ENCODE measurements at places on chromosomes 2 and 18.

- no peak for DNase-seq
Measured at GRCh38 chr2:177188482-177189469, 23.8 kb upstream of the HNRNPA3 start.

GRCh38 chr2:207796585-207797350 is 27.1 kb upstream of the FZD5 start:
- DNase-seq, result no peak

DNA sequence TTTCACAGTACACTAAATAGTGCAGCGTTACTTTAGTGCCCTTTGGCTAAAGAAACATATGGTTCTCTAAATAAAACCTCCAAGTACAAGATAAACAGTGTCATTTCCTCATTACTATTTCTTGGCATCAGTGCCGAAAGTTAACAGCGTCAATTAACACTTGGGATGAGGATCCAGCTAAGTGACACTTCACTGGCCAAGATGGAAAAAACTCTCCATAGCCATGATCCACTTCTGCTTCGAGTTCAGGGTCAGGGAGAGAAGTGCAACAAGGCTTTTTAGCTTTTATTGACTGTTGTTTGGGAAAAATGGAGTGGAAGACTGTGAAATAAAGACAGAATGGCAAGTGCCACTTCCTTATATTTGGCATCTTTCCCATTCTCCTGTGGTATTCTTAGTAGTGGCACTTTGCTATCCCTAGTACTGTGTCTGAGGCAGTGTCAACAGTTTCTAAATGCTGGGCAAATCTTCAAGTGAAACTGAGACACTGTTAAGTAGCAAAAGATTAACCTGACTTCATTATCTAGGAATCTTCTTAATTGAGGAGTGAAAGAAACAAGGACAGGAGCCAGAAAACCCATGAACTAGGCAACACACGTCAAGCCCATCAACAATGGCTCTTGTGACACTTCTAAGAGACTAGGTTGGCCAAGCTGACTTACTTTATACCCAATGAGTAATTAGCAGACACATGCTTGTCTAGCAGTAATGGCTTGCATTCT is 222.5 kb upstream of the SESTD1 start:
- no peak for DNase-seq

GRCh38 chr2:18178736-18179349 is 300.4 kb downstream of the KCNS3 start:
- DNase-seq, result peak; percentile 59

DNA sequence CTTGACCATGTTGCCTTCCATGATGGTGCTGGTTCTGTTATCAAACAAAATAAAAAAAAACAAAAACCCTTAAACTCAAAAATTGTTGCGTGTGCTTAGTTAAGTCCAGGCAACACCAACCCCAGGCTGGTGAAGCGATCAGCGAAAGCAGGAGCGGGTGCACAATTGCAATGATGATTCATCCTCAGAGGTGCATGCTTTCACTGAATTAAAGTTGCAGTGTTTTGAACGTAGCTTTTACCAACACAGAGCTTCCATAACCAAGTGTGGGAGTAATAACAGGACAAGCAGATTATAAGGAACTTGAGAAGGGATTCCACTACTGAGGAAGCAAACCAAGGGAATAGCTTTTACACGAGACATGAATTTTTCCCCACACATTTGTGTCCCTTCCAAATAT is 39.7 kb upstream of the RAPH1 start:
- DNase-seq, result no peak

GRCh38 chr2:223044092-223044836 is 7.7 kb upstream of the KCNE4 start:
- no peak for DNase-seq

DNA sequence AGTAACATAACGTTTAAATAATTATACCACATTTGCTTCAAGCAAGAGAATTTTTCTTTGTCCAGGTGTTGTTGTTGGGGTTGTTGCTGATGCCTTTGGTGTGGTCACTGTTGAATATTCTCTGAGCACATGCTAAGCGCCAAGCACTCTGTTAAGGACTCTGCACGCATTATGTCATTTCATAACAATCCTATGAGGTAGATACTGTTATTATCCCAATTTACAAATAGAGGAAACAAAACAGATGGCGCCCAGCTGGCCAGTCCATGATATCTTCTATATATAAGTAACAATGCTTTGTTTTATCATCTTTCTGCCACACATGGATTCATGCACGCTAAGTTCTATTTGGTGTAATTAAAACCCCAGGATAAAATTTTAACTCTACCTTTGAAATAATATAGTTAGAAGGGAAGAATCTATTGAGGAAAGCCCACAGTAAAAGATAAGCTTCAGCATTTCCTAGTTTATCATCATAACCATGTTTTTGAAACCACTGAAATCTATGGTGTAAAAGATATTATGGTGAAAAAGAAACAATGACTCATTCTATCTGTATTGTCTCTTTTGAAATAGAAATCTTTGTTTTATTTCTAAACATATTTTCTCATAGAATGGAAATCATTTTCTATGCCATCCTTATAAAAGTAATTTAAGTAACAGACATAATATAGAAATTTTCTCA is 199.7 kb downstream of the PID1 start:
- peak; percentile 42 for DNase-seq

- peak; percentile 11 for DNase-seq
Measured at GRCh38 chr2:116416731-116417377, 1397.6 kb upstream of the DDX18 start.

- DNase-seq, result peak; percentile 63
Measured at GRCh38 chr18:63951302-63951705, 2.2 kb downstream of the HMSD start.

DNA sequence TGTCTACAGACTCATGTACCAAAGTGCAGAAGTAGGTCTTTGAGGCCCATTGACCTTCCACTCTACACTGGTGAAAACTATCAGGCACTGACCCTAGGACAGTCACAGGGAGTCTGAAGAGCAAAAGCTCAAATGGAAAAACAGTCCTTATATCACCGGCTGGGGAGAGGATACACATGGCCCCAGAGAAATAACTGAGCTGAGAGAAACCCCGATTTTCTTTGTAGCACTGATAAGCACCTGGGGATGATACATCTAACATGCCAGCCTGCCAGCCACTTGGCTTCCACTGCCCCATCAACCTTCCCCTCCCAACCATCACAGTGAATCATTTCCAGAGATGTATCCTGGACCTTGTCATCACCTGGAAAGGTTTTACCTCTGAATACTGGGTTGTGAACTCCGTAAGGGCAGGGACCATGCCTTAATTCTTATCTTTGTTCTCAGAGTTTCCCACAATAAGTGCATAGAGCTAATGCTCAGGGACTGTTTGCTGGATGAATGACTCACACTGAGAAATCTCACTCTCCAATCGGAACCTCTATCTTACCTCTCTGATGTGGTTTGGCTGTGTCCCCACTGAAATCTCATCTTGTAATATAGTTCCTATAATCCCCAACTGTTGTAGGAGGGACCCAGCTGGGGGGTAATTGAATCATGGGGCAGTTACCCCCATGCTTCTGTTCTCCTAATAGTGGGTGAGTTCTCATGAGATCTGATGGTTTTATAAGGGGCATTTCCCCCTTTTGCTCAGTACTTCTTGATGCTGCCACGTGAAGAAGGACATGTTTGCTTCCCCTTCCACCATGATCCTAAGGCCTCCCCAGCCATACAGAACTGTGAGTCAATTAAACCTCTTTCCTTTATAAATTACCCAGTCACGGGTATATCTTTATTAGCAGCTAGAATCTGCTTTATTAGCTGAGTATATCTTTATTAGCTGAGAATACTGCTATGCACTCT is 37.1 kb downstream of the EVA1A start:
- peak; percentile 84 for DNase-seq

- DNase-seq, result peak; percentile 62
Measured at GRCh38 chr2:64586883-64587481, 62.9 kb downstream of the AFTPH start.

DNA sequence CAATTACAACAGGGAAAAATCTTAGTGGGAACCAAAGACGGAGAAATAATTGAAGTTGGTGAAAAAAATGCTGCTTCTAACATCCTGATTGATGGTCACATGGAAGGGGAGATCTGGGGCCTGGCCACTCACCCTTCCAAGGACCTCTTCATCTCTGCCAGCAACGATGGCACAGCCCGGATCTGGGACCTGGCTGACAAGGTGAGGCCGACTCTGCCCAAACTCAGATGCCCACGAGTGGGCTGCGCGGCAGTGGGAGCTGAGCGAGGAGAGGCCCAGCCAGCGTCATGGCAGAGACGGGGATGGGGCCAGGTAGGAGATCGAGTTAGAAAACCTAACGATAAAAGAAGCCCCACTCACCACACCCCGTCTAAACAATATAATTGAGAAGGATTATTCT is 87.7 kb downstream of the RTN4 start:
- DNase-seq, result no peak

All from fibroblast of skin of right quadriceps (primary cell).